ENCODE measurements at places on chromosomes 1 and 21. TPM values are rescaled to one million over a fixed set of nuclear protein-coding genes. Genes with fewer than 3 reads are reported as not detected.

C1orf21 gene
- polyA plus RNA-seq, result 25.2 TPM

CFAP107 gene
- not detected for polyA plus RNA-seq

PIGV gene
- polyA plus RNA-seq, result 15.9 TPM

CLIC6 gene
- not detected for polyA plus RNA-seq

LMX1A gene
- polyA plus RNA-seq, result not detected

CFHR5 gene
- not detected for polyA plus RNA-seq

MUL1 gene
- polyA plus RNA-seq, result 41.8 TPM

SPRR5 gene
- polyA plus RNA-seq, result 0.35 TPM

STYXL2 gene
- polyA plus RNA-seq, result not detected

LRRC71 gene
- not detected for polyA plus RNA-seq

ALX3 gene
- polyA plus RNA-seq, result not detected

TMEM269 gene
- polyA plus RNA-seq, result not detected

KLHDC9 gene
- polyA plus RNA-seq, result 0.54 TPM

GPR137B gene
- 9.9 TPM for polyA plus RNA-seq

RHEX gene
- polyA plus RNA-seq, result not detected

DNA sequence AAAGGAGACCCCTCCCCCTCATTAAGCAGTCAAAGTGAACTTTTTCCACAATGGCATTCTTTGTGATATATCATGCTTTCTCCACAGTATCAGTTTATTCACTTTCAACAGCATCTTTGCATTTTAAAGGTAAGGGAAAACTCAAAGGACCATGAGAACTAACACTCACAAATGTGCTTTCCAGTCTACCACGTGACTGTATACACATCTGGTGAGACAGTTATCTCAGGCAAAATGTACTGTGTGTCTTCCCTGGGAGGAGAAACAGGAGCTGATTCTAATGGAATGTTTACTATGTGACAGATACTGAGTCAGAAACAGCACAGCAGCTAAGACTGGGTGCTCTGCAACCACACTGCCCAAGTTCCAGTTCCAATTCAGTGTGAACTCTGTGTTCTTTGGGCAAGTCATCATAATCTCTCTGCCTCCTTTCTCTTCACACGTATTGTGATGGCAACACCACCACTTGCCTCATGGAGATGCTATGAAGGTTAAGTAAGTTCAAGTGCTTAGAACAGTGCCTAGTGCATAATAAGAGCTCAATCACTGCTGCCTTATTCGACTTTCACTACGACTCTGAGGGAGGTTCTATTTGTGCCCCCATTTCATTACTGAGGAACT, 79.0 kb downstream of the SLC45A1 start:
- DNase-seq, result peak; percentile 53

- DNase-seq, result no peak
Observed at GRCh38 chr1:91559838-91560565, 59.4 kb downstream of the CDC7 start.

- no peak for DNase-seq
Observed at GRCh38 chr1:55524006-55524405, 308.8 kb upstream of the USP24 start.

GRCh38 chr1:191551019-191551418, 607.2 kb upstream of the RGS18 start:
- no peak for DNase-seq

GRCh38 chr1:235832011-235832410, 34.7 kb downstream of the LYST start:
- DNase-seq, result no peak

- no peak for DNase-seq
Observed at GRCh38 chr21:42492201-42492600, 3.8 kb downstream of the RSPH1 start.

GRCh38 chr21:42878993-42879787, at the start of gene WDR4:
Gene WDR4, minus strand, starts transcription at chr21:42879539. Its CDS starts 44 bp downstream, at chr21:42879495.
- DNase-seq, result peak; percentile 96

- no peak for DNase-seq
Observed at GRCh38 chr21:29211205-29211604, 80.8 kb downstream of the MAP3K7CL start.

- no peak for DNase-seq
Observed at GRCh38 chr1:192675716-192676115, 39.8 kb downstream of the RGS13 start.

GRCh38 chr1:178634445-178634844, 90.6 kb upstream of the RALGPS2 start:
- DNase-seq, result no peak

- DNase-seq, result no peak
Observed at GRCh38 chr1:28887419-28887834, 26.9 kb upstream of the EPB41 start.

DNA sequence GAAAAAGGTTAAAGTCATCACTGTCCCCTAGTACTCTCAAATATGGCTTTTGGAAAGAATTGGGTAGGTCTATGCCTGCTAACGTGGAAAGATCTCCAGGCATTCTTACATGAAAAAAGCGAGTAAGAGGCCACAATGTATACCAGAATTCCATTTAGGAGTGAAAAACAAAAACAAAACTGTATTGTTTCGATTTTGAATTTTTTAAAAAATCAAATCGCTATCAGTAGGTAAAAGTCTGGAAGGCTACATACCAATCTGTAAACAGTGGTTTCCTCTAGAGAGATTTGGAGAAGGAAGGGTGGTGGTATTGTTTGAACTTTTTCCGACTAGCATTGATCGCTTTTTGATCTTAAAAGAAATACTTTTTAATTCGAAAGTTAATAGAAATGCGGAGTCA, 55.9 kb downstream of the RRAGC start:
- no peak for DNase-seq

- no peak for DNase-seq
Observed at GRCh38 chr21:14557413-14557812, 11.3 kb upstream of the SAMSN1 start.

DNA sequence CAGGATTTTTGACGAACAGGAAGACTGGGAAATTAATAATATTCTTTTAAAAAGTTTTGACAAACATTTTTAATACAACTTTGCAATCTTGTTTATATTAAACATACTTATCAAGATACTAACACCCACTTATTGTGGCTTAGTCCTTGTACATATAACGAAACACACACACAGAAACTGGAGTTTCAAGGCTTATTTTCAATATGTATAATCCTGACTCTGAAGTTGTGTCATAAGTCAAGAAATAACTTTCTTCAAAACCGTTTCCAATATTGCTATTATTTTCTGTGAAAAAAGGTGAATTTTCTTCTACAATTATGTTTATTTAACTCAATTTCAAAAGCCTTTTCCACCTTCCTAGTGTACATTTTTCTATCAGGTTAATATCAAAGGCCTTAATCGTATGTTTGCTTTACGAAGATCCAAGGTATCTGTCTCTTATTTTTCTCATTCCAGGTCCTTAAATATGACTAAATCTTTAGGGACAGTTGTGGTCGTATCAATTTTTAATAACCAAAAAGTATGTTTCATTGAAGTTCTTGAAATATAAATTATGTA, 1.8 kb downstream of the CDKN2C start:
- DNase-seq, result no peak

DNA sequence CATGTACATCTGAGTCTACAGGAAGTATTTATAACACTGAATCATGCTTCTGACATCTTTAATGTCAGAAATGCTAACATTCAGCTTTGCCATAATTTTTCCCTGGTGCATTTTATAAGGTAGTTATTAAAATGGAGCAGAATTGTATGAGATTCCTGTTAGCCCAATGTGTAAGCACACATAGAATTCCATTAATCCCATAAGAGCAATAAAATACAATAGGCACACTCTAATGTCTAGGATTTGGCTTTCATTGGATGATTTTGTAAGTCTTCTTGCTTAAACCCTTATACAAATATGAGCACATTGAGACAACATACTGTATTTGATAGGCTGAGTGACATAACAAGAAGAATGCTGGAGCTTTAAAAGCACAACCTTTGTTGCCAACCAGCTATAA, 256.4 kb downstream of the HMCN1 start:
- no peak for DNase-seq

DNA sequence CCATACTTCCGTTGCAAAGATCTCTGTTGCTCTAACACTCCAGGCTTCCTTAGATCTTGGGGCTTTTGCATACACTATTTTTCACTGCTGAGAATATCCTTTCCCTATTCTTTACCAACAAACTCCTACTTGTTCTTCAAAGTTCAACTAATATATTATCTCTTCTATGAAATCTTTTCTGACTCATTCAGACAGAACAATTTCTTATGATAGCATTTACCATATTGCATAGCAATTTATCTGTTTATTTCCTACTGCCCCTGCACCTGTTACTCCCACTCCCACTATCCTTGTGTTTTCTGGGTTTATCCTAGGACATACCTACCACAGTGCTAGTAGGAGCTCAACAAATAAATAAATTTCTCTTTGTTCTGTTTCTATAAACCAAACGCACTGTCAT, 11.0 kb downstream of the GADD45A start:
- DNase-seq, result no peak

GRCh38 chr1:13888351-13888986, 188.5 kb downstream of the PRDM2 start:
- DNase-seq, result no peak

- no peak for DNase-seq
Observed at GRCh38 chr1:156584813-156585212, 5.3 kb downstream of the TTC24 start.

- no peak for DNase-seq
Observed at GRCh38 chr21:45517249-45518065, 24.8 kb downstream of the SLC19A1 start.

DNA sequence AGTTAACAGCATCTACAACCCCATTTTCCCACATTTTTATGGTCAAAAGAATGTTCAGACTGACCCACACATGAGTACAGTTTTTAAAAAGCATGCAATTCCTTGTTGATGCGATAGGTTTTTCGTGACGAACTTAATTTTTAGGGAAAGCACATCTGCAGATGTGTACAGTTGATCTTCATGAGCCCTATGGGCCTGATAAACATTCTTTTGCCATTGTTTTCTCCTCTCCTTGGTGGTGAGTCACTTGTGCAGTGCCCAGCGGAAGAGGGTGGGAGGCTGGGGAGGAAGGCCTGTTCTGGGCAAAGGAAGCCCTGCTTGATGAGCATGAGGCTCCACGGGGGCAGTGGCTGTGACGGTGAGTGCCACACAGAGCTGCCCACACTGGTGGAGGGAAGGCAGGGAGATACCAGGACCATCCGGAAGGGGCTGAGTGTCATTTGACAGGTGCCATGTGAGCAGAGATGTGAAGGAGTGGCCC, 5.3 kb downstream of the ARF1 start:
- no peak for DNase-seq

- DNase-seq, result no peak
Observed at GRCh38 chr1:56081173-56081572, 498.2 kb downstream of the PLPP3 start.

DNA sequence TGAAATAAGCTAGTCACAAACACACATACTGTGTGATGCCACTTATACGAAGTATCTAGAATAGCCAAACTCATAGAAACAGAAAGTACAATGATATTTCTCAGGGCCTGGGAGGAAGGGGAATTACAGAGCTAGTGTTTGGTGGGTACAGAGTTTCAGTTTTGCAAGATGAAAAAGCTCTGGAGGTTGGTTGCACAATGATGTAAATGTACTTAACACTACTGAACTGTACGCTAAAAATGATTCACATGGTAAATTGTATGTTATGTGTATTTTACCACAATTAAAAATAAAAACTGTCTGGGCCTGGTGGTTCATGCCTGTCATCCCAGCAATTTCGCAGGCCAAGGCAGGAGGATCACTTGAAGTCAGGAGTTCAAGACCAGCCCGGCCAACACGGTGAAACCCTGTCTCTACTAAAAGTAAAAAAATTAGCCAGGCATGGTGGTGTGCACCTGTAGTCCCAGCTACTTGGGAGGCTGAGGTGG, 15.3 kb upstream of the FHAD1 start:
- no peak for DNase-seq

DNA sequence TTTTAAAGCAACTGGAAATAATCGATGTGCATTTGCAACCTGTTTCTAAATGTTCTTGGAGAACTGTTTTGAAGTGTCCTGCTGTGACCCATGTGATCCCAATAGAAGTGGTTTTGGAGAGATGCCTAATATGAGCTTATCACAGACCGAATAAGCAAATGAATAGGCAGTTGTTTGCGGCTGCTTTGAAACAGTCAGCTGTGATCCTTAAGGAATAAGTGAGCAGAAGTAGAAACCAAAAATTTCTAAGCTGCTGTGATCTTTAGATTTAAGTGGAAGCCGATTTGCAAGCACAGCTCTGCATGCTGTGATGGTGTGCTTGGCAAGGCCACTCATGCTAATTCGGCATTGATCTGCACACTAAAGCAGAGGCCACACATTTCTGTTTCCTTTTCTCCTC, 329.5 kb upstream of the DUSP10 start:
- DNase-seq, result no peak

DNA sequence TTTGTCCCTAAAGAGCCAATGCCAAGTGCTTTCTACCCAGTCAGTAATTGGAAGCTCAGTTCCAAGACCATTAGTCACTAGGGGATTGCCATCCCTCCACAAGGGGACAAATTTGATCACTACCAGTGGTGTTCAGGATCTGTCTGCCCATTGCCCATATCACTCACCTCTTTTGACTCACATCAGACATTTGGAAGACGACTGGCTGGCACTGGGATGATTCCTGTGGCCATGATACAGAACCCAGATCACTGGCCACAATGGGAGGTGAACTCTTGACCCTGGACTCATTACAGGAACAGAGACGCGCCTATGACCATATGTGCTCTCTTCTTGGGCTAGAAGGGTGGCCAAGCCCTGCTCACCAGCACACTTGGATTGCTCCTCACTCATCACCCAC, 71.0 kb downstream of the COLGALT2 start:
- no peak for DNase-seq

GRCh38 chr1:23483321-23484252, at the start of gene ASAP3:
Gene ASAP3, minus strand, starts transcription at chr1:23484179. Its CDS starts 46 bp downstream, at chr1:23484133.
- DNase-seq, result no peak

GRCh38 chr21:40967771-40968170, 120.8 kb upstream of the DSCAM start:
- no peak for DNase-seq

- DNase-seq, result no peak
Observed at GRCh38 chr1:31811605-31812004, 4.2 kb downstream of the SPOCD1 start.

- no peak for DNase-seq
Observed at GRCh38 chr21:33394260-33394659, 9.0 kb upstream of the IFNGR2 start.

DNA sequence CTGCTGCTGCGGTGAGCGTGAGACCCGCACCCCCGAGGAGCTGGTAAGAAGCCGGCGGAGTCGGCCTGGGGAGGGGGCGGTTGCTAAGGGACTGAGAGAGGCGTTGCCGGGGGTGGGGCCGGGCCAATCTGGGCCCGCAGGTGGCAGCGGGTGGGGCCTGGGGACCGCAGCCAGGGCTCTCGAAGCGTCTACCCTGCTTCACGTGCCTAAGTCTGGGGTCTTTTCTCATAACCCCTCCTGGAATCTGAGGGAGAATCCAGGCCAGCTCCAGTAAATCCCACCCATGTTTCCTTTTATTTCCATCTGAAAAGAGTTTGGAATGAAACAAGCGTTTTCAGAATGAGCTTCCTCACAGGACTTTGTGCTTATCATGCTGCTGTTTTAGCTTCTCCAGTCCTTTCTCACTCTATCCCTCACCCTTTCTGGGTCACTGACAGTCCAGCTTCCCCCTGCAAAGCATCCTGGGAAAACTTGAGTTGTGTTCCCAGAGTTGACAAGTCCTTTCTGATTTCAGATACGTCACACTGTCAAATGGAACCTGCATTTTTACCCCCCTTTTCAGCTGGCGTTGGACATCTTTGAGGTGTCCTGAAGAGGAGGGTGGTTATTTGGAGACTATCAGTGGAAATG, 431 bp downstream of the CLCN6 start:
- no peak for DNase-seq

GRCh38 chr1:161706113-161706481, 932 bp upstream of the FCRLA start:
- DNase-seq, result no peak

GRCh38 chr1:17460219-17460618, 20.7 kb upstream of the RCC2 start:
- DNase-seq, result peak; percentile 99

GRCh38 chr1:221072214-221072613, 193.0 kb downstream of the HLX start:
- no peak for DNase-seq
